Anterior cingulate cortex (tissue), 58 donors: ENCODE measurements at places on chromosomes 5 and 9.

- DNase-seq = no peak
Observed at GRCh38 chr9:72667181-72667580, 145.8 kb downstream of the TMC1 start.

GRCh38 chr5:80835128-80835527, 125.0 kb upstream of the RASGRF2 start:
- DNase-seq = no peak

GRCh38 chr9:134285215-134285845, 40.9 kb upstream of the RXRA start:
- DNase-seq = no peak

DNA sequence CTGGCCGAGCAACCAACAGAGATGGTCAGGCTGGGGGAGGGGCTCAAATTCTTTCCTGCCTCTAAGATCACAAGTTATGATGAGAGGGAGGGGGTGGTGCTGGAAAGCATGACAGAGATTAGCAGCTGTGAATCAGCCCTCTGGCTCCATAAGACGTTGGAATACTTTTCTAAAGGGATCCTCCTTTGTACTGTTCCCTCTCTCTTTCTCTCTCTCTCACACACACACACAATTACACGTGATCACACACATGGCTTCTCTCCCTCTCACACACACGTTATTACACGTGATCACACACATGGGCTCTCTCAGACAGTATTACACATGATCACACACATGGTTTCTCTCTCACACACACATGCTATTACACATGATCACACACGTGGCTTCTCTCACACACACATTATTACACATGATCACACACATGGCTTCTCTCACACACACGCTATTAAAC, at the start of gene SLC45A2:
Gene SLC45A2 (minus strand): TSS at position 23 of the 454 bp plus-strand sequence. CDS start 110 bp downstream, outside the sequence.
- DNase-seq = no peak

- no peak for DNase-seq
Observed at GRCh38 chr5:14190194-14191164, 47.3 kb downstream of the TRIO start.

GRCh38 chr5:135230251-135230925, 168.6 kb downstream of the MACROH2A1 start:
- DNase-seq = no peak

DNA sequence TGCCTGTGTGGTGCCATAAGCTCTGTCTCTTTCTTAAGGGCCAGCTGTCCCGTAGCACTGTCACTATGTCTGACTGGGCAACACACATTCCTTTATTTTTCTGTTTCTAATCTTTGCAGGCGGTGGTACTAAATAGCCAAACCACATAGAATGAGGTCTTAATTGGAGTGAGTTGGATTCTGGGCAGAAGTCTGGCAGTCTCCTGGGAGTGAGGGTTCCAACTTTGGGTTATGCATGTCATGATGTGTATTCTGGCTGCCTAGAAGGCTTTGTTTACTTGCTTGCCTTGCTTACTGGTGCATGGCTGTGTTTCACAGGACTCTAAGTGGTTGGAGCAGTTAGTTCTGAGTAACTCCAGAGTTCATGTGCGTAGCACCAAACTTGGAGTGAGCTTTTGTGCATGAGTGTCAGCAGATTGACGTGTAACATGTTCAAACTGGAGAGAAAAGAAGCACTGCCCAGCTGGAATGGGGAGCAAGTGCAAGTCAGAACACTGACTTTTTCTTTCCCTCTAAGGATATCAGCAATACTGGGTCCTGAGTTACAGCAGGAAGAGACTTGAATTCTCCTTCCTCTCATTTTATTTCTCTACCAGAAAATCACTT, 185.8 kb downstream of the PCSK1 start:
- no peak for DNase-seq

DNA sequence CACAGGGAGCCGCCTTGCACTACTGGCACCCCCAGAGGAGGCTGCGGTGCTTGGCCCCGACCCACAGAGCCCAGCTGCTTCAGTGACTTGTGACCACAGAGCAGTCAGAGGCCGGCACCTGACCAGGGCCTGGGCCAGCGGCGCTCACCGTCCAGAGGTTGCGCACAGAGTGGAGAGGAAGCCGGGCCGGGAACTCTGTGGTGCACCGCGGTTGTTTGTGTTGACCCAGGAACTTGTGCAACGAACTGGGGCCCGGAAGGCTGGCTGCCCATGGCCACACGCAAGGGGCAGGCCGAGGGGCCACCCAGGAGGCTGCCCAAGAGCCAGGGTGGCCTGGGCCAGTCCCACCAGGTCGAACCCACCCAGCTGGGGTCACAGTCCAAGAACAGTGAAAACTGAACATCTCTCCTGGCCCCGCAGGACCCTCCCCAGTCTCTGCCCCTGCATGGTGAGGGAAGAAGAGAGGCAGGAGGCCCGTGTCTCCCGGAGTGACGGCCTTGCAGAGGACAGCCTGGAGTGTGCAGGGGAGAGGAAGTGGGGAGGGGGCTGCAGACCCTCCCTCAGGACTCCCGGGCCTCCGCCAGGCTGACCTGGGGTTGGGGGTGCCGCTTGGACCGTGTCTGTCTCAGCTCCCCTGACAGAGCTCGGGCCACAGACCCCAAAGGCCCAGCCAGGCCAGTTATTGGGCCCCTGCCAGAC, 42.8 kb upstream of the EGFL7 start:
- DNase-seq = no peak

GRCh38 chr5:2656206-2656605, 95.3 kb downstream of the IRX2 start:
- no peak for DNase-seq

GRCh38 chr5:35656721-35657120, 39.1 kb downstream of the SPEF2 start:
- DNase-seq = no peak

DNA sequence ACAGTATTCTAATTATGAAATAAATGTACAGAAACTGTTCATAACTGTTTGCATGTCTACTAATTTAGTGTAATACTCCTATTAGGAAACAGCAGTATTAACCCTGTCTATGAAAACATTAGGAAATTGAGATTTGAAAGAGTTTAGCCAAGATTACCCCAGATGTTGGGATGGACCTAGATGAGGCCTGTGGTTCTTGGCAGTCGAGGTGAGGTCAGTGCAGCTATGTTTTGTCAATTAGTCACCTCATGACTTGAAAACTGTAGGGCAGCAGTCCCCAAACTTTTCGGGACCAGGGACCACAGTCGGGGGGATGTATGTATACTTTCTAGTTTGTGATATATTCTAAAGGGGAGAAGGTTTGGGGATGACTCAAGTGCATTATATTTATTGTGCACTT, 4.7 kb downstream of the LNPEP start:
- DNase-seq = no peak

DNA sequence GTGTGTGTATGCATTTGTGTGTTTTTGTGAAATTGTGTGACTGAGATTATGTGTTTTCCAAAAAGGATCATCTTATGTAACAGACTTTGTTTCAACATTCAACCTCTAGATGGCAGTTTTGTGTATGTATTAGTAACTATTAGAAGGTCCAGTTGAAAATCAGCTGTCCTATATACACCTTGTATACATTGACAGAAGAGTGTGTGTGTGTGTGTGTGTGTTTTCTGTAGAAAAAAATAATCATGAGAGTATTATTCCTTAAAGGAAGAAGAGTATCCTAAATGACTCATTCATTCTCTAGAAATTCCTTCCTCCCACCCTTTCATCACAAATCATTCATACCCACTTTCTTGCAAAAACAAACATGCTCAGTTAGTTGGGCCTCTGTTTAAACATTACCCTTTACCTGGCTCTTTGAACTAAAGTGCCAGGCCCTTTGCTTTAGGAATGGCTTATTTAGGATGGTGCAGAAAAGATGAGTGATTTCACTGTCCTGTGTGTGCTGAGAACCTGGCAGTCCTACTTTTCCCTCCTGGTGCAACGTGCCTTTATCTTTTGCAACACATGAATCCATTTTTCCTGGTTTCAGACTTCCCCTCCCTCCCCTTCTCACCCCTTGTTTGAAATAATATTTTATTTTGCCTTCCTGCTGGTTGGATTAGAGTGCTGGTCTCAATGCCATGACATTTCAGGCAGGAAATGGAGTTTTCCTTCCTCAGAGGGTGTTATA, 152.2 kb downstream of the ARHGAP26 start:
- no peak for DNase-seq

DNA sequence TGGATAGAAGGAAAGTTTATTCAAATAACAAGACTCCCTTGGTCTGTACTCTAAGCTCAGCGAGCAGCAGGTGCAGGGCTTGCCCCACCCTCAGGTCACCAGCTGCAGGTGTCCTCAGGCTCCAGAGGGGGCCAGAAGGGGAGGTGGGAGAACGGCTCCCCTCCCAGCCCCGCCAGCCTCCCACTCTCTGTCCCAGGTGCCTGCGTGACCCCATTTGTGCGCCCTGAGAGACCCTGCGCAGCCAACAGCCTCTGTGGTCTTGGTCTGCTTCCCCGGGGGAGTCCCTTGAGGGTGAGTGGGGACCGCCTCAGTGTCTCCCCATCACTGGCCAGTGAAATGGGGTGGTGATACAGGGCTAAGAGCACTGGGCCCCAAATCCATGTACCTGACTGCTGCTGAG, 62.3 kb upstream of the STXBP1 start:
- no peak for DNase-seq

- DNase-seq = no peak
Observed at GRCh38 chr5:126914801-126915436, 115.4 kb downstream of the MARCHF3 start.

DNA sequence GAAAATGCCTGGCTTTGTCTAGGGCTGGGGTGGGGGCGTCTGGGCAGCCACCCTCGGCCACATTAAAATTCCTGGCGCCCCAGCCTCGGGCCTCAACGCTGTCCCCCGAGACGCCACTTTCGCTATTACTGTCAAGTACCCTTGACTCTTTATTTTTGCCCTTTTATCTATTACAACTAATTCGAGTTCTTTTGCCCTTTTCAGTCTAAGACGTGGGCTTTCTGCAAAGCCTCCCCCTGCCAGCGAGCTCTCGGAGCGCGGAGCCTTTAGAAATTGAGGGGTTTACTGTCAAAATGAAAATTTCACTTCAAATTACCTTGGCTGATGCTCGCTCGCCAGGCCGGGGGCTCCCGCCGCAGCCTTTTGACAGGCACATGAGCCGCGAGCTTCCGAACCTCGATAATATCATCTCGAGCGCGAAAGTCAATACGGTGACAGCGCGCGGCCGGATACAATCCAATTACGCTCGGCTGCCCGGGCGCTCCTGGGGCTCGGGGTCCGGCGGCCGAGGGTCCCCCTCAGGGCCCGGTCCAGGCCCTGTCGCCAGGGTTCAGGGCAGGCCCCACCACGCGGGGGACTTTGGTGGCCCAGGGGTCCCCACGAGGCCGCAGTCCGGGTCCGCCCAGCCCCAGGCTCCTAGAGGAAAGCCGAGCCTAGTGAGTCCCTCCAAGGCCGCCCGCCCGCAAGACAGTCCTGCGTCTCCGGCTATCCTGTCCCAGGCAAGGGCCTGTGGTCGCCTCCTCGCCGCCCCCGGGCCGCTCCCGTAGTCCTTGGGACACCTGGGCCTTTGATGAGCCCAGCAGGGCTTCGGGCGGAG, 6.7 kb downstream of the IRX4 start:
- no peak for DNase-seq

- no peak for DNase-seq
Observed at GRCh38 chr9:32395510-32396216, 11.2 kb downstream of the ACO1 start.

GRCh38 chr9:112119225-112120029, 55.7 kb downstream of the SUSD1 start:
- no peak for DNase-seq

GRCh38 chr5:179333796-179334761, 11.2 kb downstream of the ADAMTS2 start:
- DNase-seq = no peak

DNA sequence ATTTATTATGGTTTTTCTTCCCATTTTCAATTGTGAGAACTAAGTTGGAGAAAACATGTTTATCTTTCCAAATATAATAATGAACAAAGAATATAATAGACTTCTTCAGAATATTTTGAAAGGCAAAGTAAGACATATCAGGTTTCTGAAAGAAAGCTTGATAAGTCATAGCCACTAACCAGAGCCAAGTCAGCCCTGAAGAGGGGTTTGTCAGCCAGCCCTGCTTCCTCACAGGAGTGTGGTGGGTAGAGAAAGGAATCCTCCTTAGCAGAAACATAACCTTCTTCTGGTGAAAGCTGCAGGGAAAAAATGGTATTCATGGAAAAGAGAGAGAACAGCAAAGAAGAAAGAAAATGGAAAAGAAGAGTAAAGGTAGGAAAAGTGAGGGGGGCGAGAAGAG, 93.4 kb downstream of the MPDZ start:
- no peak for DNase-seq

GRCh38 chr9:113589407-113589806, 125.9 kb downstream of the RGS3 start:
- DNase-seq = no peak

DNA sequence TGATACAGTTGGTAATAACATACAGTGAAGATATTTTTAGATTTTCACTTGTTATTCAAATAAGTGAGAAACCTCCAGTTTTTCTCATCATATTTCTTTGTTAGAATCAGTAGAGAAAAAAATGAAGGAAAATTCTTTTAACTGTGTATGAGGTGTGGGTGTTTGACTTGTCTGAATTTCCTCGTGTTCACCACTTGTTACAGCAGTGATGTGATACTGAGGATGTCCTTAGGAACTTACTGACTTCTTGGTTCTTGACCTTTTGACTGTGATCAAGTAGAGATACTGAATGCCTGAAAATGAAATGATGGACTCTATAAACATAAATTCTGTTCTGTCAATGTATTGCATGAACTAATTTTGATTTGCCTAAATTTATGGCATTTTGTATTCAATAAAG, 10.7 kb downstream of the PBX3 start:
- DNase-seq = no peak

- no peak for DNase-seq
Observed at GRCh38 chr9:91810286-91810905, 139.6 kb downstream of the ROR2 start.

- no peak for DNase-seq
Observed at GRCh38 chr9:28883234-28883633, 1310.0 kb upstream of the C9orf72 start.

GRCh38 chr5:130706696-130707095, 458.4 kb downstream of the HINT1 start:
- DNase-seq = no peak

DNA sequence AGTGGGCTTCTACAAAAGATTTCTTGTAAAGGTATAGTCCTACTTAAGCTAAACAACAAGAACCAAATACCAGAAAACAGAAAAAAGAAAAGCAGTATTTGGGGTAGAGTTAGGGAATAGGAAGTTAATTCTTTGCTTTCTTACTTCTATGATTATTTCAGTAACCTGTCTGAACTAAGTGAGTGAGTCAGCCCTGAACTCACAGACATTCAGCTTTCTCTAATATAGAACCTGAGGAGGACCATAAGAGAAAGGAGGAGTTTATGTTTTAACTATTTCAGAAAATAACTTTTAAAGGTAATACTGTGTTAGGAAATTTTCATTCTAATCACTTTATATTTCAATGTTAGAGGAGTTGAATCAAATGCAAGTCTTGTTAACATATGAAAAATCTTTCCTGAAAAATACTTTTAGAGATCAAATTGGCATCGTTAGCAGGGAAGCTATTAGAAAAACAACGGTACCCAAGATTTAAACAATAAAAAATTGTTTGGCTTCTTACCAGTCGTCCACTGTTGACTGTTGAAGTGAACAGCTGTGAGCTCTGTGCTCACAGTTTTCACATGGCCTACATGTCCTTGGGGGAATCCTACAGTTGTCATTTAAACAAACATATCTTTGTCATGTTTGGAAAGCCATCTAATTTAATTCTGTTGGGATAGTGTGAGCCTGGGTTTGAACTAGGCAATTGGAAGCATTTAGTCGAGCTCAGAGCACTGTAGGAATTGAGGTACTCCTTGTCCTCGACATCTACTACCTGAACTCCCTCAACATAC, 19.9 kb upstream of the ZFAND5 start:
- DNase-seq = no peak
